ENCODE measurements at places on chromosomes 7 and 10. TPM values are rescaled to one million over a fixed set of nuclear protein-coding genes. Genes with fewer than 3 reads are reported as not detected.

GRCh38 chr7:31145339-31145738 is 93.2 kb downstream of the ADCYAP1R1 start:
- no peak for DNase-seq

- no peak for DNase-seq
Observed at GRCh38 chr10:53140506-53140905, 367.9 kb upstream of the MBL2 start.

- DNase-seq: peak; percentile 64
Observed at GRCh38 chr7:149854611-149855360, 16.6 kb downstream of the ZNF862 start.

DNA sequence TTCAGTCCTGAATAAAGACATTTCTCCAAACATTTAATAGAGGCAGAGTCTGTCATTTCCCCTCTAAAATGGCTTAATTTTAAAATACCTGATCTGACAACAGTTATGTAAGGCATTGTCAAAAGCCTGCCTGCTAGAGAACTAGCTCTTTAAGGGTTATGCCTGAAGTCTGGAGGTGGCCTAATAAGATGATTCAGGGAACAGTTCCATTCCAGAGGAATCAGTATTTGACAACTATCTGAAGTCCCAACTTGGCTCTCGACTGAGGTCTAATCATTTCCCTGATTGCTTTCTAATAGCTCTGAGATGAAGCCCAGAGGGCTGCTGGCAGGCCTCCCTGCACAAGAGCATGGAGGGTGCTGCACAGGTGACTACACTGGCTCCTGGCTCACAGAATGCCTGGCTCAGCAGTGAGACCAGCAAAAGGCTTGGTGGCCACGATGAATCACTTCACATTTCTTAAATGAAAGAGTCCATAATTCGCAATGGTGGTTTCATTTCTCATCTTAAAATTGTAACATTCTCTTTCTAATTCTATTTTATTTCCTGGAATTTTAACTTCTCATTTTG is 509.6 kb upstream of the POM121L12 start:
- DNase-seq: no peak

DNA sequence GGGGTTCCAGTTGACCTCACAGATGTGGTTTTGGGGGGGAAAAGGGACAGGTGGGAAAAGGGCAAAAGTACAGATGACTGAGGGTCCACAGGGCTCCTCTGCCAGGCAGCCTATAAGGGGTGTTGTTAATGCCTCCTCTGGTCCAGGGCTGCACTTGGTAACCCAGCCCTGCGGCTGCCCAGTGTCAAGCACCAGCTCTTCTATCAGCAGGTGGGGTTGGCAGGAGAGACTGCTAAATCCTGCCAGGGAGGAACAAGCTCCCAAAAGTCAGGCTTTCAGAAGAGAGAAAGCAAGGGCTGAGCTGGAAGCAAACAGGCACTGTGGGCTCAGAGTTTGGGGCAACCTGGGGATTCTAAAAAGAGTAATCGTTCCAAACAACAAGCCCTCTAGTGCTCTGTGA is 39.1 kb downstream of the LRRC20 start:
- peak; percentile 53 for DNase-seq

DNA sequence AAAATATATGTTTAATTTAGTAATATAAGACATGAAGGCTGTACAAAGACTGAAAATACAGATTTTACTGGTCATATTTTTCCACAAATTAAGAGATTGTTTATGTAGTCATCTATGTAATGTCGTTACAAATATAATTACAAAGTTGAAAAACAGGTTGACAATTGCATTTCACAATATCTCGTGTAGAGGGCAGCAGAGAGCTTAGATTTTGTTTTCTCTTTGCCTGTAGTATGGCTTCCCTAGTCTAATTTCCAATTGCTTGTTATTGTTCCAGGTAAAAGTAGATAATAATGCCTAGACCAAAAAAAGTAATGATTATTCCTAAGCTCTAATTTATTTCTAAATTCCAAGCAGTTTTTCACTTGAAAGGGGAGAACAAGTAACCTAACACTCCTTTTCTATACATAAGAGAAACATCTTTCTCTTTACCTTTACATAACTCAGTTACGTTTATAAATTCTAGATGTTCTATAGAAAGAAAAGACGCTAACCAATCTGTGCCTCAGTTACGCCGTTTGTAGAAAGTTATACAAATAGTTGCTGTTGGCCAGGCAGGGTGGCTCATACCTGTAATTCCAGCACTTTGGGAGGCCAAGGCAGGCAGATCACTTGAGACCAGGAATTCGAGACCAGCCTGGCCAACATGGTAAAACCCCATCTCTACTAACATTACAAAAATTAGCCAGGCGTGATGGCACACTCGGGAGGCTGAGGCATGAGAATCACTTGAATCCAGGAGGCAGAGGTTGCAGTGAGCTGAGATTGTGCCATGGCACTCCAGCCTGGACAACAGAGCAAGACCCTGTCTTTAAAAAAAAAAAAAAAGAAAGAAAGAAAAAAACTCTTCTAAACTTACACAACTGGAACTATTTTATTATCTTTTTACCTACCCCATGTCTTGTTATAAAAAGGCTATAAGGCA is 30.0 kb downstream of the NET1 start:
- peak; percentile 54 for DNase-seq

Gene MKI67
- total RNA-seq: 1.1 TPM

Gene GPR26
- total RNA-seq: not detected
